ENCODE measurements at places on chromosomes 16 and 17.
A peak's percentile ranks its signal among the peaks of the same experiment; 100 is the strongest.

DNA sequence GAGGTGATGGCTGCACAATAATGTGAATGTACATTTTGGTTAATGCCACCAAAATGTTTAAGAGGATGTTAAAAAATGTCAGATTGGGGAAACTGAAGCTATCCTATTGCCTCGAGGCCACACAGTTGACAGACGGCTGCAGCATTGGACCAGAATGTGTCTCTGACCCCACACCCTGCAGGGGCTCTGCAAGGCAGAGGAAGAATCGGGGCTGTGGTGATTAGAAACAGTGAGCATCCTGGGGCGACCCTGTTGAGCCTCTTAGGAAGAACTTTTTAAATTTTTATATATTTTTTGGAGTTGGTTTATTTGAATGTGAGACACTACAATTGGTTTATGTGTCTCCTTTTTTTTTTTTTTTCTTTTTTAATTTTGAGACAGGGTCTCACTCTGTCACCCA is 15.0 kb upstream of the ADORA2B start:
- no peak for DNase-seq

- DNase-seq, result no peak
Observed at GRCh38 chr16:66070140-66070917, 296.2 kb upstream of the CDH5 start.

DNA sequence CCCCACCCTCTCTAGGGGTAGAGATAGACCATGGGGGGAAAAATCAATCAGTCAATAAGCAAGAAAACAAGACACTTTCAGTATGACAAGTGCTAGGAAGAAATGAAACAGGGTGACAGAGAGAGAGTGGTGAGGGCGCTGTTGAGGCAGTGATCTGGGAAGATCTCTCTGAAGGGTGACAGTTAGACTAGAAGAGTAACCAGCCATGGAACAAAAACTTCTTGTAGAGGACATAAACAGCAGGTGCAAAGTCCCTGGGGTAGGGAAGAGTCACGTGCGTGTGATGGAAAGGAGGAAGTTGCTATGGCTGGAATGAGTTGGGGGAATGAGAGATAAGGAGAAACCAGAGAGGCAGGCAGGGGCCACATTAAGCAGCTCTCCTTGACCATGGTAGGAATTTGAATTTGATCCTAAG is 16.8 kb upstream of the EMP2 start:
- no peak for DNase-seq

DNA sequence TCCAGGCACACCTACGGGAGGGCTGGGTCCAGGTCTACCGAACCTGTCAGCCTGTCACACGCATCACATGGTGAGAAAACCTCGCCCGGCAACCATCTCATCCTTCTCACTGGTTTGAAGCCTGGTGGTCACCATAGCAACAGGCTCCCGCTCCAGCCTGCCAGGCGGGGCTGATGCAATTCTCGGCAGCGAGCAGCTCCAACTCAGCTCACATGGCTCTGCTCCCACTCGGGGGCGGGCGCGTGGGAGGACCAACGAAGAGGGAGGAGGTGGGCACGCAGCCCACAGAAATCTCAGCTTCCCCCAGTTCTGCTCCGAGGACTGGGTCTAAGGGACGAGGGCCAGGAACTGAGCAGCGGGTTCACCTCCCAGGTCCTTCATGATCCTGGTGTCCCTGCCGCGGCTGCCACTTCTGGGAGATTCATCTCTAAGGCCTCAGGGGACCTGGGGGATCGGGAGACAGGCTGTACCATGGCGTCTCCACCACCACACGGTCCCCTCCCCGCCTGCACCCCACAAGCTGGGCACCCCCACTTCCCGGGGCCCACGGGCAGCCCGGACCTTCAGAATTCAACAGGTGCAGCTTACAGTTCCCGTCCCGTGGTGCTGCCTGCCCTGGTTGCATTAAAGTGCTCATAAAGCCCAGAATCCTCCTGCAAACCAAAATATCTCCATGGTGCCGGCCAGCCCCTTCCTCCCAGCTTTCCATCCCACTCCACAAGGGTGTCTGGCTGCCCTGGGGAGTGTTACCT is 25.8 kb downstream of the ABR start:
- no peak for DNase-seq

DNA sequence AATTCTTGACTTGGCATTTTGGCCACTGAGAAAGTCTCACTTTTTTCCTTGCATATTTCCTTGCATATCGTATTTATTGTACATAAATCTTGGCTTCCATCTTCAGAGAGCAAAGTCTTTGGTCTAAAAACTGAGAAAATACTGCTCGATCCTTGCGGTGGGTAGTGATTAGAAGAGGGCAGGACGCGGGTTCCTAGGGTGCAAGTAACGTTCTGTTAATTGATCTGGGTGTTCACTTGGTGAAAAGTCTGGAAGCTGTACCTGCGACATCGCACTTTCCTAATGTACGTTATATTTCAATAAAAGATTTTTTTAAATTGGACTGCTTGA is 758 bp upstream of the UBALD2 start:
- no peak for DNase-seq

DNA sequence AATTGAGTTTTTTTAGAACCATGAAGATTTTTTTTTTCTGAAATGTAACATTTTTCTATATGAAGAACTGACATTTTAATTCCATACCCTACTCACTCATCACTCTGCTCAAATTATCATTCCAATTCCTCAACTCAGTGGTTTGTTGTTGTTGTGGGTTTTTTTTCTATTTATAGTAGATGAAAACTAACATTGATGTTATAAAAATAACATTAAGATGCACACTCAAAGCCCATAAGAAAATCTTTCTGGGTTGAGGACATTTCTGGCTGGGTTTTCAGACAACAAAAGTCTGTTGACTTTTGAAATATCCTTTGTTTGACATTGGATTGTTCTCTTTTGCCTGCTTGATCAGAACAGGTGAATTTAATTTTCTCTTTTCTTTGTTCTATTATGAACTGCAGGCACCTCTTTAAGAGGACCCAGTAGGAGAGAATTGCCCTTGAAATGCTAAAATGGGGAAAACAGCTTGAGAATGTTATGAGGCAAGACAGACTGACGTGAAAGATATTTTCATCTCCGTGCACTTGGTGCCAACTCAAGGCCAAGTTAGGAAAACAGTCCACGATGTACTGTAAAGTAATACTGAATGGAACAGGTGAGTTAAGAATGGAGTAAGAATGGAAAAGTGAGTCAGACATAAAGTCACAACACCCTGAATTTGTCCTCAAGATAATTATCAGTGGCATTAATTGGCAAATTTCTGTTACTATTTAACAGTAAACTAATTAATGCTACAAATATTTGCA is 16.1 kb upstream of the ABCA5 start:
- no peak for DNase-seq

DNA sequence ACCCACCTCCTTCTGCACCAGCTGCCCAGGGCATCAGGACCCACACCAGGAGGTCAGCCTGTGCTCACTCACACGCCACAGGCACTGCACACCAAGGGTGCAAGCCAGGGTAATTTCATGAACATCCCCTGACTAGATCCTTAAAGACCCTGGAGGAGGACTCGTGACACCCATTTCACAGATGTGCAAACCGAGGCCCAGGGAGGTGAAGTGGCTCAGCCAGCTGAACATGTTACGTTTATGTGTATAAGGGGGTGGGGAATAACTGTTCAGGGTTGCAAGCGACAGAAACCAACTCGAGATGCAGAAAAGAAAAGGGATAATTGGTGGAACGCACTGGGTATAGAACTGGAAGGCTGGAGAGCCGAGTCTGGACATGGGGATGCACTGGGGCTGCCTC is 138.1 kb upstream of the FOXF1 start:
- no peak for DNase-seq

GRCh38 chr16:75379911-75380847 is 53.1 kb downstream of the CFDP1 start:
- DNase-seq, result no peak

- peak; percentile 61 for DNase-seq
Observed at GRCh38 chr17:67053438-67054000, 9.2 kb downstream of the CACNG1 start.

DNA sequence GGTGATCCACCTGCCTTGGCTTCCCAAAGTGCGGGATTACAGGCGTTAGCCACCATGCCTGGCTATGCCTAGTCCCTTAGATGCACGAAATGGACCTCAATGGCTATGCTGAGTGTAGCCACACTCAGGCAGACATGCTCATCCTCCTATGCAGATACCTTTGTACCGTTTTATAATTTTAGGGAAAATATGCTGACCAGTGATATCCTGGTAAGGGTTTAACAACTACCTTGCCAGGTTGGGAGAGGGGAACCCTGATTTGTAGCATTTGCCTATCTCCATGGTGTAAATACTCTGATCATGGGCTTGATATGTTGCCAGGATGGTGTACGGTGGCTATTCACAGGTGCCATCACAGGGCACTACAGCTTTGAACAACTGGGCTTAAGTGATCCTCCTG is 6.9 kb upstream of the SNF8 start:
- no peak for DNase-seq

DNA sequence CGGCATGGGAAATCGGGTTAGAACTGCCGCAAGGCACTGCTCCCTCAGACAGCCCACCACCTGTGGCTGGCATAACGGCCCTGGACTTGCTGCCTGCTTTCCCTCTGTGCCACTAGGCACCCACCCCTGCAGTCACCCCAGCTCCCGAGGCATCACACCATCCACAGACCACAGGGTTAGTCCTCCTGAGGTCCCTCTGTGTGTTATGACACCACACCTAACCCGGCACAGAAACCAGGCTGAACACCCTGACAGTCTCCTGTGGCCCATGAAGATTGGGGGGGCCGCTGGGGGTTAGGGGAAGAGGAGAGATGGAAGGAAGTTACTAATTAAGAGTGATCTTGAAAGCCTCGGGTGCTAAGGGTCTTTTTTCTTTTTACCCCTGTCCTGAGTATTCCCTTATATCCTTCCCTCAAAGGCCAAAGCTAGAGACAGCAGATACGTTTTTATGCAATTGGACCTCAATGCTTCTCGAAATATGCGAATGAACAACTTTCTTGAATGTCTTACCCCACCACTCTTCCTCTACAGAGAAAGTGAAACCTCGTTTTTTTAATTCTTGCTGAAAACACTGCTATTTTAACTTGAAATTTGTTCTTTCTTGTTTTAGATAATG is 7.0 kb downstream of the CYTH1 start:
- no peak for DNase-seq

- DNase-seq, result no peak
Observed at GRCh38 chr17:32553168-32553567, 66.4 kb downstream of the CDK5R1 start.

GRCh38 chr17:75371981-75372380 is 33.5 kb downstream of the GRB2 start:
- no peak for DNase-seq

- no peak for DNase-seq
Observed at GRCh38 chr17:49260011-49260816, 29.6 kb upstream of the PHOSPHO1 start.

GRCh38 chr17:73356561-73357170 is 44.9 kb upstream of the CDC42EP4 start:
- no peak for DNase-seq

GRCh38 chr17:48692049-48692448 is 30.3 kb downstream of the PRAC1 start:
- DNase-seq, result no peak

GRCh38 chr16:31696968-31697743 is 169.5 kb downstream of the AHSP start:
- DNase-seq, result peak; percentile 52

- no peak for DNase-seq
Observed at GRCh38 chr17:10666906-10667305, 9.8 kb upstream of the MYH3 start.

GRCh38 chr16:2040041-2040786 is 7.4 kb downstream of the NTHL1 start:
- DNase-seq, result no peak

DNA sequence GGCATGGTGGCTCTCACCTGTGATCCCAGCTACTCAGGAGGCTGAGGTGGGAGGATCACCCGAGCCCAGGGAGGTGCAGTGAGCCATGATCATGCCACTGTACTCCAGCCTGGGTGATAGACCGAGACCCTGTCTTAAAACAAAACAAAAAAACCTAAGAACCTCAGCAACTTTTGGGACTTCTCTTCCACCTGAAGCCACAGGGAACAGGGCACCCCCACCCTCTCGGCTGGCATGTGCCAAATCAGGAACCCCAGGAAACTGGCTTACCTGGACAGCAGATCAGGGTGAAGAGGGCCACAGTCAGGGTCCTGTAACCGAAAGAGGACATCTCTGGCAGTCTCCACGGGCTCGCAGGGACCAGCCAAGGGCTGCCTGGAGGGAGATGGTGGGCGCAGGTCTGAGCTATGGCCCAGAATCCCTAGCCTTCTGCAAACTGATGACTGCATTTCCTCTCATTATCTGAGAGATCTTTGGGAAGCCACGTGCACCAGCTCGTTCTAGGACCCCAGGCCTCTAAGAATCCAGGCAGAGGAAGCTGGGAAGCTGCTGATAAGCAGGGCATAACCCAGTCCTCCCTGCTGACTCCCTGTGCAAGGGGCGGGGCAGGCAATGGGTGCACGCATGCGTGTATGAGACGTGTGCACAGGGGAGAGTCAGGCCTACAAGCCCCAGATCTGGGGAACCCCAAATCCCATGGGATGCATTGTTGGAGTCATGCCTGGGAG is 8.4 kb downstream of the PRR29 start:
- DNase-seq, result peak; percentile 84

- no peak for DNase-seq
Observed at GRCh38 chr17:83109793-83110645, 30.6 kb downstream of the METRNL start.

DNA sequence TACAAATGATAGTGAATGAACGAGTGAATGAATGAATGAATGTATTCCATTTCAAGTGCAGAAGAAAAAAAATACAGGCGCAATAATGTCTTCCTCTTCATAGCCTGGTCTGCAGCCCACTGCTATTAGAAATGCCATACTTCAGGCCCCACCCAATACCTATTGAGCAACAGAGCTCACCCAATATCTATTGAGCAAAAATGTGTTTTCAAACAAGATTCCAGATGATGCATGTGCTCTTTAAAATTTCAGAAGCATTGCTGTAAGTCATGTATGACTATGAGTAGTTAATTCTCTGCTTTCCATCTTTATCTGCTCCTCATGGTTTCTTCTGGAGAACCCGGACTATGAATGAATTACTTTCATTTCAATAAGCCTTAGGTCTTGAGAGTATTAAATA is 308.2 kb downstream of the XYLT1 start:
- DNase-seq, result no peak

DNA sequence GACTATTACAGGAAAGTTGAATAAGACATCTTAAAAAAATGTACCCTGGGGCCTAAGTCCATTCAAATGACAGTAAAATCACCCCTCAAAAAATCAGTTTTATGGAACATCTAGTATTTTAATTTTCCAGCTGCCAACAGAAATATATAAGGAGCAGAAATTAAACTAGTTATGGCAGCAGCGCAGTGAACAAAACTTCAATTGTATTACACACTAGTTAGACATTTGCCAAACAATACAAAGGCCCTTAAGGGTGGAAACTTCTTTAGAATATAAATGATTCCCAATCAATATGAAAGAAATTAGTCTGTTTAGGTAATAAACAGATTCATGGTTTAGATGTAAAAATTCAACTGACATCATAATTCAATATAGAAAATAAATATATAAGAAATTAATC is 18.1 kb upstream of the RFFL start:
- DNase-seq, result no peak
